ENCODE measurements at places on chromosomes 4 and X.
A peak's percentile ranks its signal among the peaks of the same experiment; 100 is the strongest.

DNA sequence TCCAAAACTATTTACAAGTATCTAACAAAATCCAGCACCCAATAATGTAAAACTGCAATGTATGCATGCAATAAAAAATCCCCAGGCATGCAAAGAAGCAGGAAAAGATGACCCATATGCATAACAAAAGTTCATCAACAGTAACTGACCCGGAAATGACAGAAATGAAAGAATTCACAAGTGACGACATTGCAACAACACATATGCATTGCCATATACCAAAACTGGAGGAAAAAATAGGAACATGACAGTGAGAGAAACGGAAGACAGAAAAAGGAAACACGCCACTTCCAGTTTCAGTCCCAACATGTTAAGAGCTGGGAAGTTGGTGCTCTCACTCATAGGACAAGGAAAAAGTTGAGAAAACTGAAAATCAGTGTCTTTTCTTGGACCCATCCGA, 154.6 kb downstream of the EVC2 start:
- DNase-seq = no peak

DNA sequence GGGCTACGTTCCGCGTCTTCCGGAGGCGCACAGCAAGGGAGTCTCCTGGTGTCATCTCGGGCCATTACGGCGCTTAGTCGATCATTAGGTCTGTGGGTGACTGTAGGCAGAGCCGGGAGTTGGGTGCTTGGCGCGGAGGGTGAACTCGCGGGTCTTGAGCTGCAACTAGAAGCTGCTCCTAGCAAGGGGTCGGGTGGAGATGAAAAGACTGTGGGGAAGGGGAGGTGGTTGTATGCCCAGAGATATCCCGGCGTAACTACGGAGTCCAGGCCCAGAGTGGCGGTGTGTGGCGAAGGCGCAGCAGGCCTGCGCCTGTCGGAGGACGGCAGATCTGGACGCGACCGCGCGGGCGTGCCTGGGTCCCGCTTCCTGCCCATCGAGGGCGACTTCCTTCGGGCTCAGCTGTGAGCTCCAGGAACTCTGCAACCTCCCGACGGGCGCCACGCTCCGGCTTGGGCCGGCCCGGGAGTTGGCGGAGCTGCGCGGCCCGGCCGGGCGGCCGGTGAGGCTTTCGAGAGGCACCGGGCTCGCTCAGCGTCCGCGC, 2.7 kb upstream of the NKX3-2 start:
- DNase-seq = peak; percentile 87

GRCh38 chr4:96063639-96064038, 223.7 kb downstream of the PDHA2 start:
- DNase-seq = no peak

- DNase-seq = no peak
Measured at GRCh38 chrX:101482296-101482695, 3.0 kb upstream of the ARMCX4 start.

DNA sequence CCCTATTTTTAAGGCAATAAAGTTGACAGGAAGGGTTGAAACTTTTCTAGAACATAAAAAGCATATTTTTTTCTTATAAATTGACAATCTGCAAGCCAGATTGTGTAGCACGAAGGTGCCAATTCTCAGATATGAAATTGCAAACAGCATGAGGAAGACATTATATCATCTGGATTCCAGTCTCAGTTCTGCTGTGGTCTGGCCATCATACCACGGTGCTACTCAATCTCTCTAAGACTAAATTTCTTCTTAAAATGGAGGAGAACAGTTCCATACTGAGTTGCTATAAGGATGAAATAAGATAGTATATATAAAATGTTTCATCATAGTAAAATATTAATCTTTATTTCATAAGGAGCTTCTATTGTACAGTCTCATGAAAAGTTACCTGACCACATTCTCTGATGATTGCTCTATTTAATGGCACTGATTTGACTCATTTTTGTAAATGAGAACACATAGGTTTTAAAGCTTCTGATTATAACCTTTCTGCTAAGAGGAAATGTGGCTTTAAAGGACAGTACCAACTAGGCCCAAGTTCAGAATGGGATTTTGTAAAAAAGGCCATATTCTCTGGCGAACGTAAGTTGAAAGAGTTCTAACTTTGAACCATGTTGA, 127.9 kb downstream of the SHROOM3 start:
- DNase-seq = no peak

- no peak for DNase-seq
Measured at GRCh38 chr4:128590773-128591172, 218.7 kb upstream of the JADE1 start.

- no peak for DNase-seq
Measured at GRCh38 chr4:80454556-80454955, 119.0 kb downstream of the CFAP299 start.

DNA sequence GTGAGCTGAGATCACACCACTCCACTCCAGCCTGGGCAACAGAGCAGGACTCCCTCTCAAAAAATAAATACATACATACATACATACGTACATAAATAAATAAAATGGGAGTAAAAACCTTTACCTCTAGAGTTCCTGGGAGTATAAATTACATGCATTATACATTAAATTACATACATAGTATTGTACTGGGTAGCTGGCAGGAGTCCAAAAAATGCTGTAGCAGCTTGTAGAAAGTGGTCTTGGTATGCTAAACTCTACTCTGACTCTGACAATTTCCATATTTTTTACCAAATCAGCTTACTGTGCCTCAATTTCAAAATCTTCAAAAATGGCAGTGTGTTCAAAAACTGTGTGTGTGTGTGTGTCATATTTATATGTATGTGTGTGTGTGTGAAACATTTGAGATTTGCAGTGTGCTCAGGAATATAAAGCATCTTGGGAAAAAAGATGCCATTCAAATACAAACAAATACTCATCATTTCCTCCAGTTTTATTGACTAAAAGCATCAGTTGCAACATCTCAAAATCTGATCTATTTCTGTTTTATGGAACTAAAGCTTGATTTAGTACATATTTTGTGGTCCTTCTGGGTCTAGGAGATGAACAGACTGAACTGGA, 171.7 kb downstream of the SHROOM3 start:
- DNase-seq = no peak

GRCh38 chr4:113541933-113542332, 219.6 kb downstream of the CAMK2D start:
- DNase-seq = no peak

GRCh38 chrX:37800717-37801116, 20.9 kb downstream of the CYBB start:
- no peak for DNase-seq

DNA sequence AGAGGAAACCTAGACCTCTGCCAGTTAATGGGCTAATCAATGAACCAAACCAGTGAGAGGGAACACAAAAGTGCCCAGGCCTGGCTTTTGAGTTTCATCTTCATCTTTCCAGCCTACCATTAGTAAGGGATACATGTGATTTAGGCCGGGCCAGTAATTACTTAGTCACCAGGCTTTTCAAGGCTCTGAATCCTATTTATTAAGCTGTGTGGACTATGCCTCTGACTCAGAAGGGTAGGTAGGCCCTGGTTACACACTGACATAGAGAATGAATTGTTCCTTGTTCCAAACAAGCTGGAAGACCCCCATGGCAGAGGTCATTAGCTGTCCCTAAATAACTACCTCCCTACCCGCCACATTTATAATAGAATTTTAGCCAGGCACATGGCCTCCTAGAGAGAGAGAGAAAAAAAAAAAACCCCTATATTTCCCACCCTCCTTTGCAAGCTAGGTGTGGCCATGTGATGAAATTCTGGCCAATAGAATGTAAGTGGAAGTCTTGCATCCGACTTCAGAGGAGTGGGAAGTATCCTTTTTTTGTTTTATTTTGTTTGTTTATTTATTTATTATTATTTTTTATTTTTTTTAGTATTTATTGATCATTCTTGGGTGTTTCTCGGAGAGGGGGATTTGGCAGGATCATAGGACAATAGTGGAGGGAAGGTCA, 112.3 kb upstream of the BCOR start:
- no peak for DNase-seq

DNA sequence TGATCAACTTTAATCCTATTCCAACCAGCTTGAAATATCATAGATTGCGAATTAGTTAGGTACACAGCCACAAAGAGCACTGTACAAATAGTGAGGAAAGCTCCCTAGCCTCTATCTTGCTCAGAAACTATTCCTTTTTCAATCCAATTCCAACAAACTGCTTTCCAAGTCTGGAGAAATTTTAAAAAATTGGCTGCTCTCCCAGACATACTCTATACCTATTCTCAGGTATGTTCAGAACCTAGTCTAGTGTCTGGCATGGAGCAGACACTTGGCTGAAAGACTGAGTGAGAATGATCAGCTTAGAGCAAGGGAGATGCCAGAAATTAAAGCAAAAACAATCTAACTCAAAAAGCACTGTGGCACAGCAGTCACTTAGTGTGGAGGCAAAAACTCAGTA, 105.9 kb downstream of the SLC10A7 start:
- DNase-seq = no peak

DNA sequence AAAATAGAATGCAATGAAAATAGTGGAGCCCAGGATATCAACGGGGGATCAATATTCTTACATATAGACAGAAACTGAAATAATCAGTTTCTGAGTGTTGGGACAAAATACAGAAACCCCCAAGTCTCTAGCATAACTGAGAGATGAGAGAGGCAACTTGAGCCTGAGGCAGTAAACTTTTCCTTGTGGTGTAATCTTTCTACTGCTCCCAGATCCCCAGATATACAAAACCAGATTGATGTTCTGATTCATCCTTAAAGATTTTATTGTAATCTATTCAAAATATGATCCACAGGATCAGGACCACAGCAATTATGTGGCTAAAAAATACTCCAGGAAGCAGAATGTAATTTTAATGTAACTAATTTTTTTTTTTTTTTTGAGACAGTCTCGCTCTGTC, 2282.6 kb downstream of the ARAP2 start:
- DNase-seq = no peak

GRCh38 chr4:60992037-60992436, 208.1 kb upstream of the ADGRL3 start:
- DNase-seq = no peak

DNA sequence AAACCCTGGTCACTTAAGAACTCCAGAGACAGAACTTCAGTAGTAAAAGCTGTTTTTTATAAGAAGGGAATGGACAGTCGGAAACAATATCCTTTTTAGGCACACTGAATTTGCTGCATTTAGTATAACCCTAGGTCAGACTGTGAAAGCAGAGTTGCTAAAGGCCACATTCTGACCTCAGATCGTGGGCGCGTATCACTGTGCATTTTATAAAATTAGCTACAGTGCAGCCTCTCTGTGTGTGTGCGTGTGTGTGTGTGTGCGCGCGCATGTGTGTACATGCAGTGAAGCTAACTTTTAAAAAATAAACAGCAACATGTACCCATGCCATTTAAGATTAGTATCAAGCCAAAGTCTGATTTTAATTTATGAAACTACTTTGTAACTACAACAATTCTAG, 8.0 kb downstream of the ZNF827 start:
- DNase-seq = no peak

DNA sequence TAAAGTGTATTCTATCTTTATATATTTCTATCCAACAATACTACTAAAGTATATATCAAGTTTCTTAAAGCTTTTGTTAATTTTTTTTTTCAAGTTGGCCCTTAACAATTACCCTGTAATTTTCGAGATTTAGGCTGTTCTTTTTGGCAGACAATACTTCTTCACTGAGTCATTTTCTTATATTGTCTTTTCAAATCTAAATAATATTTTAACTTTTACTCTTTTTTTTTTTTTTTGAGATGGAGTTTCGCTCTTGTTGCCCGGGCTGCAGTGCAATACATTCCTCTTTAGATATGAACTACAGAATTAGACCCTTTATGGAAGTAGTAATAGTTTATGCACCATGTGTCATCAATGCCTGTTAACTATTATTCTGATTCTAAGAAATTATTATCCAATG, 120.7 kb downstream of the GLRA3 start:
- DNase-seq = no peak

DNA sequence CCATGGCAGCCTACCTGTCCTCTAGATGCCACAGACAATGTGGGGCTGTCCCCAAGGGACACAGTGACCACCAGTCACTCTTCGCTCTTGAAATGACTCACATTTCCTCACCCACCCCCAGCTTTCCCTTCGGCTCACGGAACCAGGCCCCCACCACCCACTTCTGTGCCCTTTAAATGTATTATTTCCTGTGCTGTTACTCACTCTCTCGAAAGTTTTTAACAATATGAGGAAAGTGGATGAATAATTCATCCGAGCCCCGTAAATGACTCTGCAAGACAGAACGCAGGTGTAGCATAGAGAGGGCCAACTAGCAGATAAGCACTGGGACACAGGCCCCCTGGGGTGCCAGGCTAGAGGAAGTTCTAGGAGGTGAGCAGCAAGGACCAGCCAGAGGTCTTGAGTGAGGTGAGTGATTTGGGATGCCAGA, 179.5 kb upstream of the TBL1X start:
- DNase-seq = no peak

- DNase-seq = no peak
Measured at GRCh38 chrX:21225643-21226042, 148.6 kb upstream of the CNKSR2 start.

GRCh38 chr4:113586072-113586471, 175.5 kb downstream of the CAMK2D start:
- DNase-seq = no peak

DNA sequence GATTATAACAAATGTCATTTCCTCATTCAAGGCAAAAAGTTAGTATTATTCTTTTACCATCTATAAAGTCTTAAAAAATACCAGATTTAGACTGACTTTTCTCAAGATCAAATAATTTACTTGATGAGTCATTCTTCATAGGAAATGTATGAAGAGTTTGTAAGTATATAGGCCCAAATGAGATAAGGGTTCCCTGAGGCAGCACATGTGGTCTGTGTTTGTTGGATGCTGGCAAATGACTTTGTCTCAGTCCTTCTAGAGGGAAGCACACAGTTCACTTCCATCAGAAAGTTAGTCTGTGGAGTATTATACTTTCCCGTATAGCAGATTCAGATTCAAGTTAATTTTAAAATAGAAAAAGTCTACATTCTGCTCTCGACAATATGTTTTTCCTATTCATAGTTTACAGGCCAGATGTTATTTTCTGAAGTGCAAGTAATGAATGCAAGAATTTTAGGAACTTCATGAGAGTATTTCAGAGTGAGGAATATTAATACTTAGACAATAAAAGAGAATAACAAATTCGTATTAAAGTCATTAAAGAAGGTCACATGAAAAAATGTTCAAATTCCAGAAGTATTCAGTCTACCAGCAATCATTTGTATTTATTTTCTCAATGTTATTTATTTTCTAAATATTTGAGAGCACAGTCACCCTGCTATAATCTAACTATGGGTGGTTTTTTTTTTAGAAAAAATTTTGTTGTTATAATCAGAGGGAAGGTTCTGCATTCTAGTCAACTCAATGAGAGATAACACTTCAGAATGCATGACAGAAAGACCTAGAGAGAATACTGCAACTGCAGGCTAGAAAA, 601.8 kb upstream of the ZFP42 start:
- no peak for DNase-seq

DNA sequence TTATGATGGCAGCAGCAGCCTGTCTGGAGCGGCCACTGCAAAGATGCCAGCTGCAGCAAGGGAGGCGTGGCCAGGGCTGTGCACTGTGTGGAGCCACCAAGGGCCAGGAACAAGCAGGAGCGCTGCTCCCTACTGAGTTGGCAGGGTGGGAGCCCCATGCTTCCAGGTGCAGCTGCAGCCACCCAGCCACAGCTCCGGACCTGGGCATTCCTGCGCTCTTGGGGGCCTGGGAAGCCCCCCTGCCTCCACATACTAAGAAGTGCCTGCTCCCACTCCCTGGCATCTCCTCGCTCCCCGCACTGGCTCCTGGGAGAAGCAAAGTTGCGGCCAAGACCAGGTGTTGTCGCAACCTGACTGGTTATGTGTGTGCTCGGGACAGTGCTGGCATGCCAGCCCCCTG, 619.8 kb downstream of the DMD start:
- DNase-seq = no peak
